HFFc6 (cell line): ENCODE measurements at places on chromosomes 7 and 10. TPM values are rescaled to one million over a fixed set of nuclear protein-coding genes. Genes with fewer than 3 reads are reported as not detected.

The VAX1 gene
- not detected in 3 replicates for total RNA-seq

The CNNM1 gene
- 3.4 to 5.1 TPM (median 5.0 TPM) in 3 replicates for total RNA-seq

The GARIN1A gene
- 0.40 and 0.99 TPM in 2 replicates for total RNA-seq

The WNT8B gene
- not detected in 3 replicates for total RNA-seq

GRCh38 chr10:62046522-62047227 lies 145.2 kb downstream of the ARID5B start:
- H3K36me3 ChIP-seq, result peaks cover 35% of the 10 kb centered on the region
- peak; percentile 68 for DNase-seq
- H3K27me3 ChIP-seq, result peaks cover 10% of the 10 kb centered on the region
- peak overlapping the region; percentile 83 for H3K4me3 ChIP-seq
- peak overlapping the region; percentile 97 for H3K27ac ChIP-seq

- no peak overlapping the region for H3K27ac ChIP-seq
- peaks cover 22% of the 10 kb centered on the region for H3K36me3 ChIP-seq
- peaks cover 3% of the 10 kb centered on the region for H3K27me3 ChIP-seq
- H3K4me3 ChIP-seq, result no peak overlapping the region
These were observed 130.7 kb upstream of the SH2B2 start for GRCh38 chr7:102155821-102156441.

GRCh38 chr7:97104719-97105238 lies 12.7 kb upstream of the SDHAF3 start:
- peak; percentile 65 for DNase-seq
- H3K27ac ChIP-seq, result no peak overlapping the region
- H3K4me3 ChIP-seq, result no peak overlapping the region
- H3K36me3 ChIP-seq, result no peaks in the 10 kb centered on the region
- H3K4me1 ChIP-seq, result 0 out of 2 replicates have a peak, but pooled peaks cover 4% of the 10 kb centered on the region
- H3K27me3 ChIP-seq, result no peaks in the 10 kb centered on the region; the same call in none of the 2 replicates

DNA sequence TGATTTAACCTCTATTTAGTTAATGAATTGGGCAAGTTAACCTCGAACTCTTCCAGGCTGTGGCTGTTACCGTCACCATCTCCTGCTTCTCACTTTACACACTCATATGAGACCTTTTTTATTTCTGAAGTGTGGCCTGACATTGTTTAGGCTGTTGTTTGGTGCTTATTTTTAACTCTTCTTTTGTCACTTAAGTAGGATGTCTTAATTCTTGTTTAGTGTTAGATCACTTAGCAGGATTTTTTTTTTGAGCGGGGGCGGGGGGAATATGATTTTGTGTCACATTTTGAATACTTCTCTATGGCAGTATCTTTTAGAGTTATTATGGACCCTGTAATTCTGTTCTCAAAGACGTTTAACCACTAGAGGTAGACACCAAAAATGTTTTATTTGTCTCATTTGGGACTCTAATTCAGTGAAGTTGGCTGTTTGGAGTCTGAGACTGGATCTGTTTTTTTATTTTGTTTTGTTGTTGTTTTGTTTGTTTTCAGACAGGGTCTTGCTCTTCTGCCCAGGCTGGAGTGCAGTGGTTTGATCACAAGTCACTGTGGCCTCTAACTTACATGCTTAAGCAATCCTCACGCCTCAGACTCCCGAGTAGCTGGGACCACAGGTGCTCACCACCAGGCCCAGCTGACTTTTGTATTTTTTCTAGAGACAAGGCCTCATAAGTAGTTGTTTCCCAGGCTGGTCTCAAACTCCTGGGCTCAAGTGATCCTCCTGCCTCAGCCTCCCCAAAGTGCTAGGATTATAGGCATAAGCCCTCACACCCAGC lies 73.5 kb downstream of the CUX1 start:
- H3K4me3 ChIP-seq, result peak overlapping the region; percentile 87
- peaks cover 10% of the 10 kb centered on the region; the same call in 1 of the 2 replicates for H3K36me3 ChIP-seq
- H3K27me3 ChIP-seq, result no peaks in the 10 kb centered on the region; the same call in none of the 2 replicates
- DNase-seq, result no peak
- peaks cover 45% of the 10 kb centered on the region for H3K4me1 ChIP-seq

- DNase-seq, result peak; percentile 25
- peak overlapping the region; percentile 42 for H3K27ac ChIP-seq
- H3K36me3 ChIP-seq, result peaks cover 33% of the 10 kb centered on the region
- H3K4me3 ChIP-seq, result no peak overlapping the region; the same call in 1 of the 2 replicates
- peaks cover 21% of the 10 kb centered on the region for H3K4me1 ChIP-seq
- H3K27me3 ChIP-seq, result no peaks in the 10 kb centered on the region
These were observed 81.7 kb downstream of the KMT2C start for GRCh38 chr7:152354061-152354460.

DNA sequence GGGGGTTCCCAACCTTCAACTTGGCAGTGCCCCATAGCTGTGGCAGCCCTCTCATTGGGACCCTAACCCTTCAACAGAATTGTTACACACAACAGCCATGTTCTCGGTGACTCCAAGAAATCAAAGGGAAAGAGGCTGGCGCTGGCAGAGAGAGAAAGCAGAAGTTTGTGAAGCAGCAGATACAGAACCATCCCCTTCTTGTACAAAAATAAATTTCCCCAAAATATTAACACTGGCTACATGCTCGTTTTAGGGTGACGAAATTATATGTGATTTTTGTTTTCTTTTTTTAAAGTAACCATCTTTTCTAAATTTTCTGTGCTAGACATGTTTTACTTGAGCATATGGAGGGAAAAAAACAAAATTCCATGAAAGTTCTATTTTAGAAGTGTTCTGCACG lies 45.2 kb upstream of the SAMD8 start:
- no peaks in the 10 kb centered on the region for H3K36me3 ChIP-seq
- no peak overlapping the region for H3K4me3 ChIP-seq
- DNase-seq, result no peak
- peaks cover 6% of the 10 kb centered on the region; the same call in 1 of the 2 replicates for H3K4me1 ChIP-seq

GRCh38 chr7:40219917-40220316 lies 85.1 kb downstream of the SUGCT start:
- H3K36me3 ChIP-seq, result peaks cover 11% of the 10 kb centered on the region
- peak; percentile 82 for DNase-seq
- H3K4me1 ChIP-seq, result peaks cover 58% of the 10 kb centered on the region
- H3K27me3 ChIP-seq, result no peaks in the 10 kb centered on the region; the same call in 1 of the 2 replicates
- H3K27ac ChIP-seq, result peak overlapping the region; percentile 78

DNA sequence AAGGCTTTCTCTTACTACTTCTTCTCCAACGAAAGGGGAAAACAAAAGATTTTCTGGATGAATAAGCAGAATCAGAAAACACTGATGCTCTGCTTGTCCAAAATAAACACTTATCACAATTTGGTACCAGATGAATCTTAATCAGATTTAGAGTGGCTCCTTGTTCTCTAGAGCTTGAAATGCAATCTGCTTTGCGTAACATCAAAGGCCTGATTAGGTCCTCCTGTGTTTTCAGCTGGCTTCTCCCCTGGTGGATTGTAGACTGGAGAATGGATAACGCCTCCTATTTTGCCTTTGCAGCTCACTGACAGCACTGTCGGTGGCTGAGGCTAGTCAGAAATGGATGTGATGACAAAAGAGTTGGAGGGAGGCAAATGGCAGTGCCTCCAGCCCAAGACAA lies 91.2 kb downstream of the FAM13C start:
- H3K4me1 ChIP-seq, result no peaks in the 10 kb centered on the region
- H3K36me3 ChIP-seq, result no peaks in the 10 kb centered on the region
- no peaks in the 10 kb centered on the region; the same call in 1 of the 2 replicates for H3K27me3 ChIP-seq
- DNase-seq, result no peak
- no peak overlapping the region for H3K27ac ChIP-seq
